ENCODE measurements at places on chromosomes 12 and 14.
A peak's percentile ranks its signal among the peaks of the same experiment; 100 is the strongest.

GRCh38 chr14:54314365-54315104, 82.3 kb upstream of the CDKN3 start:
- no peak for DNase-seq

- no peak for DNase-seq
These were observed 233.6 kb upstream of the RMST start for GRCh38 chr12:97229004-97229403.

- DNase-seq: no peak
These were observed 250.2 kb downstream of the C12orf50 start for GRCh38 chr12:87779016-87779415.

DNA sequence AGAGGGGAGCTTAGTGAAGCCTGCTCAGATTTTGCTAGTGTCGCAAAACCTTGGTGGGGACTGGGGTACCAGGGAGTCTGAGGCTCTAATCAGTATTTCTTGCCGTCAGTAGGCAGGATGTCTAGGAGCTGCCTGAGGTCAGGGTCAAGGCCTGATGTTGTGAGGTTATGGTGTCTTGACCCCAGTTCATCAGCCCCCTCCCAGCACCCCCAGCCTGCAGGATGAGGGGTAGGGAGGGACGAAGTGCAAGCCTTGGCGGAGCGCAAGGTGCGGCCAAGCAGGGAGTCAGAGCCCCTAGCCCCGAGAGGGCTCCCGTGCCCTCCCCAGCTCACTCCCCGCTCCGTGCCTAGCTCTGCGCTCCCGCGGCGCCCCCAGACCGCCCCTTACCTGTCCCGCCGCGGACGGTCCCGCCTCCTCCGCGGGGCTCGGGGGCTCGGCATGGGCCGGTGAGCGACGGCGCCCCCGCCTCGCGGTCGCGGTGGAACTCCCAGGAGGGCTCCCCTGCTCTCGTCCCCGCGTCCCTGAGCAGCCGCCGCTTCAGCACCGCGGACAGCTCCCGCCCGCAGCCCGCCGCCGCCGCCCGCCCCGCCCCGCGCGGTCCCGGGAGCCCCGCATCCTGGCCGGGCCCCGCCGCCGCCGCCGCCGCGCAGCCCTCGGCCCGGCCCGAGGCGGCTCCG, 347 bp downstream of the SYNDIG1L start:
- DNase-seq: no peak

DNA sequence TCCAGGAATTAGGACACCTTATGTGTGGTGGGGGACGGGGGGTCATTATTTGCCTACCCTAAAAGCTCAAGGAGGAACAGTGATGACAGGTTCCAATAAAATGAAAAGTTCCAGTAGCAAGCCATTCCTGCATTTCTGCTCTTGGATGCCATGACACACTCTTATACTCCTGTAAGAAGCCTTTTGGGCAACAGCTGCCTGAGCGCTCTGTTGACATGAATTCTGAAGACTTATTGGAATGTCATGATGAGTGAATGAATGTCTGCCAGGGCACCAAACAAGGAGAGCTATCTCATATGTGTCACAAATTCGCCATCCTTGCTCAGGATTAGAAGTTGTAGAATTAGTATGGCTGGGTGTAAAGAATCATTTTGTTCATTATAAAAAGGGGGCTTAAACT, 36.3 kb downstream of the PTGER2 start:
- DNase-seq: no peak

DNA sequence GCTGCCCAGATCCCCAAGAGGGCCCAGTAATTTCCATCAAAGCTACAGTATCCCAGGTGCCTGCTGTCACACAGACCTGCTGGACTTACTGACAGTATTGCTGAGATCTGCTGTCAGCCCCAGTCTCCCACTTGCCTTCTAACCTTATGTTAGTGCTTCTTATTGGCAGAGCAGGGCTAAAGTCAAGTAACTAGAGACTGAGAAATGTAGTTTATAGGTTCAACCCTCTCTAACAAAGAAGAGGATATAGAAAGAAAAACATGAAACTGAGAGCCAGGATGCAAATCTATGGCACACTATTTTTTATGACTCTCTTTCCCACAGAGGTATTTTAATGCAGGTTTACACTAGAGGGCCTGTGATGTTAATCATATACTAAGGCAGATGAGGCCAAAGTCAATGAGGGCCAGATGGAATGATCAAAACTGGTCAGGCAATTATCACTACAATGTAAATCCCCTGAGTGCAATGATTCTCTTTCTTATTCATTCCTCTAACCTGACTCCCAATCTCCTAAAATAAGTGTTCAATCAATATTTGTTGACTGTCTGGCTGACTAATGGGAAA, 781.9 kb downstream of the VRK1 start:
- DNase-seq: no peak

GRCh38 chr14:100824091-100824551, 1.8 kb upstream of the MEG3 start:
- no peak for DNase-seq

DNA sequence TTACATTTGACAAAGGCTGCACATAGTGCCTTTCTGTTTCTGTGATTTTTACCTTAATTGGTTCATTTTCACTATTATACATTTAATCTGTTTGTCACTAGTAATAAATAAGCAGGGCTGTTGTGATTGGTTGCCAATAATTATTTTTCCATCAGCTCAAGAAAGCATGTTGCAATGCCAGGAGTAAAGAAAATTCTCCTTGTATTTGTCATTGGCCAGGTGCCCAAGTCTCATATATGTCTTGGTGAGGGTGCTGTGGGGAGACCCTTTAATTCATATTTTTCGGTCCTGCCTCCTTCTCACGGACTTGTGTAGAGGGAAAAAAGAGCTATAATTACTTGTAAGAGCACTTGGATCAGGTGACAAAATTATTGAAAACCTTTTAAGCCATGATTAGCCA, 108.0 kb downstream of the KITLG start:
- DNase-seq: no peak

DNA sequence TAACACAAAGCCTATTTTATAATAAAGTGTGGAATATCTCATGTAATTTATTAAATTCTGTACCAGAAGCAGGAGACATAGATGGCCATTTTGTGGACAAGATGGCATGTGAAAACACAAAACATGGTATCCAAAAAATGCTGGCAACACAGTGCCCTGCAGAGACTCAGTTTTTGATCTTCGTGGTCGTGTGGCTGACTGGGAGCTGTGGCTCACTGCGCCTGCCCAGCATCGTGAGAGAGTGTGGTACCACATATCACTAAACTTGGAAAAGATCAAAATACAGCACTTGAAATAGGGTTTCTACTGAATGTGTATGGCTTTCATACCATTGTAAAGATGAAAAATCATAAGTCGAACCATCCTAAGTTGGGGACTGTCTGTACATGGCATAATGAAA, 43.0 kb upstream of the MANSC4 start:
- no peak for DNase-seq

- no peak for DNase-seq
These were observed 25.5 kb upstream of the COX6A1 start for GRCh38 chr12:120412421-120412820.

DNA sequence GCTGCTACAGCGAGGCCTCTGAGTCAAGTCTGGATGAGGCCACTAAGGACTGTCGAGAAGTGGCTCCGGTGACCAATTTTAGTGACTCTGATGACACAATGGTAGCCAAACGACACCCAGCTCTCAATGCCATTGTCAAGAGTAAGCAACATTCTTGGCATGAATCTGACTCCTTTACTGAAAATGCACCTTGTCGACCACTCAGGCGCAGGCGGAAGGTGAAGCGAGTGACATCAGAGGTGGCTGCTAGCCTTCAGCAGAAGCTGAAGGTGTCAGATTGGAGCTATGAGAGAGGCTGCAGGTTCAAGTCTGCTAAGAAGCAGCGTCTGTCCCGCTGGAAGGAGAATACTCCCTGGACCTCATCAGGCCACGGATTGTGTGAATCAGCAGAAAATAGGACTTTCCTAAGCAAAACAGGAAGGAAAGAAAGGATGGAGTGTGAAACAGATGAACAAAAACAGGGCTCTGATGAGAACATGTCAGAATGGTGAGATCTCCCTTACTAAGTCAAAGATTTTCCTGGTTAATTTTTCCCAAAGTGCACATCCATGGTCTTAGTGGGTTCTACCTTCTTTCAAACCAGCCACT, 2.9 kb downstream of the GPATCH2L start:
- DNase-seq: no peak

GRCh38 chr14:68966872-68967301, 12.2 kb downstream of the ACTN1 start:
- no peak for DNase-seq

DNA sequence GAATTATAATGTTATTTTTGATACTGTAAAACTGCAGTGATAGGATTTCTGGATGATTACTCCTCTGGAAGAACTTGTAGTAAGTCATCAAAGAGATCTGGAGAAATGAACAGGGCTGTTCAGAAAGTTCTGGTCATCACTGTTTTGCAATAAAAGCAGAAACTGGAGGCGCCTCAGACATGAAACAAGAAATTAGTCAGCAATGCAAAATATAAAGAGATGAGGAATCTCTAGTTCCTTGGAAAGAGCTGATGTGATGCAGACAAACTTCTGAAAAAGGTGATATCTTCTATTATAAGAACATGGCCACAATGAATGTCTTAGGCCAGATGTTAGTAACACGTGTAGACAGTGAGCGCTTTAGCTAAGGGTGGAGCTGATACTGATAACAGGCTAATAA, 9.5 kb downstream of the ACIN1 start:
- DNase-seq: peak; percentile 18

DNA sequence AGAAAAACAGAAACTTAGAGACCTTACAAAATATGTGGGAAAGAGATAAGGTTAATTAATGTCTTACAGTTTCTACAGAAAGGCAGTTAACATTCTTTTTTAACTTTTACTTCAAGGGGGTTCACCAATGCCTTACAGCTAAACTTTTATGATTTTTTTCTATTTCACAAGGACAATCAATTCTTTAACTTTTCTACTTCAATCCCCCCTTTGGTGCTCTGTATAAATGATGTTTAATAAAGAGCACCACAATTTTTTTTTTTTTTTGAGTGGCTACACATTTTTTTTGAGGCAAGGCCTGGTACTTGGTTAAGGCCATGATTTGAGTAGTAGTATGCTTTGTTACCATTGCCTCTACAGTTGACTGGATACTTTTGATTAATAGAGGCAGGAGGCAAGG, 279.6 kb downstream of the PRKD1 start:
- no peak for DNase-seq

- peak; percentile 20 for DNase-seq
These were observed 43.5 kb downstream of the SYNE2 start for GRCh38 chr14:63896278-63896720.

- no peak for DNase-seq
These were observed 5.1 kb upstream of the SPATA7 start for GRCh38 chr14:88380405-88380804.

GRCh38 chr14:95254288-95254687, 65.4 kb downstream of the CLMN start:
- no peak for DNase-seq

DNA sequence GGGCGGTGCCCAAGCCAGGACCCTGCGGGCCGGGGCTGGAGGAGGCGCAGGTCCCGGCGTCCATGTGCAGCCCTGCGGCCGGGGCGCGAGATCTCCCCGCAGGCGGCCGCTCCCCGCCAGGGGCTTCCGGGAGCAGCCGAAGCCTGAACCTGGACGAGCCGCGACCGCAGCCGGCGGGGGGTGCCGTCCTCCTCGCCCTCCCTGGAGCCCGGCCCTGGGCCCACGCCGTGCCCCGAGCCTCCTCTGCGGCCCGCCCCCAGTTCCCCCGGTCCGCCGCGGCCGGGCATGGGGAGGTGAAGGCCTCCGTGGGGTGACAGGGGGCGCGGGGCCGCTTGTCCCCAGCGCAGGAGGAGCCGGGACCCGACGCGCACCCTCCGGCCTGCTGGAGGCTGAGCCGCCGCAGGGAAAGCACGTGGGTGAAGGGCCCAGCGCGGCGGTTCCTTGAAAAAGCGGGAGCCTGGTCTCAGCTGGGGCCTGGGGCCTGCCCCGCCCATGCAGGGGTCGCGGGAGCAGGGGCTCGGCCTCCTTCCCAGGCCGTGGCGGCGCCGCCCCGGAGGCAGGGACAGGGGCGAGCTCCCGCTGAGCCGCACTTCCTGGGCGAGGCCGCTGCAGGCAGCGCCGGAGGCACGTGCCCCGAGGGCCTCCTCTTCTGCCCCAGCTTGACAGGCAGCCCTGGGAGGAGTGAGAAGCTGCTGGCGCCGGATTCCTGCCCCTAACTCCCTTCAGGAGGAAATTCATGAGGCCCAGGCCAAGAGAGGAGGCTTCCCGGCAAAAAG, 55.6 kb upstream of the PPP2R5C start:
- DNase-seq: no peak

DNA sequence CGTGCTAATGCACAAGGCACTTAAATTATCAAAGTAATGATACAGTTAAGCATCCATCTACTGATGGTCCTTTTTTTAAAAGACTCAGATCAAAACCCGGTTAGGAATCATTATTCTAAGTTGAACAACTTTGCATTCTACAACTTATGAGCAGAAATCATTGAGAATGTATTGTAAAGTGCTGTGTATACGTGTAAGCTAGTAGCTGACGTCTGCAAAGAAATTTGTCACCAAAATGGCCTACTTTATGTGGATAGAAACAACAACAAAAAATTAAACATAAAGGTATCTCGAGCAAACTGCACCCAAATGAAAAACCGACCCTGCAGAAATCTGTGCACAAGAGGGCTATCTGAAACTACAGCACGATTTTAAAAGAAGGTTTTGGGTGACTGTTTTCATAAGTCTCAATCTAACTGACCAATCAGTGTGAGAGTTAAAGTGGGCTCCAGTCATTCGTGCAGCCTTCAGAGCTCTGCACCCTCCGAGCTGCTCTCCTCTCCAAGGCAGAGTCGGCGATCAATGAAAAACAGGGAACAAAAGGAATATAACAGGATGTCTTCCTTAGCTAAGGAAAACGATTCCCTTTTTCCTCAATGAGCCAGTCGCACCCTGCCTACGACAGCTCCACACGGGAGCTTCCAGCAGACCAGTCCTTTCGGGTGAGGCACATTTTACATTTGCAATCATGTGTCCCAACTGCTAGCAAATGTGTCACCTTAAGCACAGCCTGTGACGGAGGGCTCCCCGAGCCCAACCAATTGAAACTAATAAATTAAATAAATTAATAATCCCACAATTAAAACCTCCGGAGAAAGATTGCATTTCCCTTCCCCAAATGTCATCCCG, 200.7 kb upstream of the FOXN3 start:
- peak; percentile 51 for DNase-seq

GRCh38 chr12:124901003-124901402, 13.4 kb downstream of the UBC start:
- DNase-seq: peak; percentile 34

- DNase-seq: no peak
These were observed 451.1 kb upstream of the RGS6 start for GRCh38 chr14:71481021-71481654.

DNA sequence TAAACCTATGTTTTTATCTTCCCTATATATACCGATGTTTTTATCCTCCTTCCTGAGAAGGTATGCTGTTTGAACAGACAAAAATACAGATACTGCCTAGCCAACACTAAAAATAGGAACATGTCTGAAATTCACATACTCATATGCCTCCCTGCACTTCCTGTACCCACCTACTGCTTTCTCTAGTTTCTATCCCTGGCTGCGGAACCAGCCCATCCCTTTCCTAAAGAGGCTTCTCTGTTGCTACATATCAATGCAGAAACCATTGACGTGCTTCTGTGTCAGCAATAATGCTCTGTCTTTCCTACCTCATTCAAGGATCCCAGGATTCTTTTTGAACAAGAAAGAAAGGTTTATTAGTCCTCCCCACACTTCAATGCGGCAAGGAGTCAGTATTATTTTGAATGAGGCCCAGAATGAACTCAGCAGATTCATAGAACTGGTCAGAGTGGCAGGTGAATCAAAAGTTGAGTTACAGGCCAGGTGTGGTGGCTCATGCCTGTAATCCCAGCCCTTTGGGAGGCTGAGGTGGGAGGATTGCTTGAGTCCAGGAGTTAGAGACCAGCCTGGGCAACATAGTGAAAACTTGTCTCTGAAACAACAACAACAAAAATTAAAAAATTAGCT, 67.8 kb upstream of the NAP1L1 start:
- no peak for DNase-seq

- peak; percentile 60 for DNase-seq
These were observed 64.6 kb upstream of the ACTN1 start for GRCh38 chr14:69043596-69044260.

Measured in HFFc6 (cell line).